ENCODE measurements at places on chromosomes 12 and 14. TPM values are rescaled to one million over a fixed set of nuclear protein-coding genes. Genes with fewer than 3 reads are reported as not detected.

The KLHDC1 gene
- total RNA-seq = 1.3 TPM

The LGMN gene
- 60.1 TPM for total RNA-seq

The AQP2 gene
- total RNA-seq = not detected

The TMCC3 gene
- total RNA-seq = 16.0 TPM

The LEMD3 gene
- 22.9 TPM for total RNA-seq

The ZDHHC22 gene
- not detected for total RNA-seq

The CGRRF1 gene
- total RNA-seq = 12.1 TPM

The SERPINA12 gene
- total RNA-seq = not detected

The ITGA7 gene
- 0.48 TPM for total RNA-seq

The MGP gene
- total RNA-seq = 247 TPM

The RFX4 gene
- total RNA-seq = not detected

The TMEM63C gene
- total RNA-seq = not detected

The NELL2 gene
- not detected for total RNA-seq

The PRB2 gene
- not detected for total RNA-seq

The MANSC4 gene
- not detected for total RNA-seq

The MED13L gene
- 104 TPM for total RNA-seq

The SLIRP gene
- total RNA-seq = 178 TPM

The TCL1B gene
- not detected for total RNA-seq

The PELI2 gene
- total RNA-seq = 11.3 TPM

The TDRD9 gene
- 1.2 TPM for total RNA-seq

The CD9 gene
- total RNA-seq = 824 TPM

The LBHD2 gene
- total RNA-seq = not detected

The CLEC2A gene
- not detected for total RNA-seq

The CLEC7A gene
- not detected for total RNA-seq

Measured in vein endothelial cell (primary cell).